ENCODE measurements at places on chromosomes 13 and 19.

- peak; percentile 26 for DNase-seq
Measured at GRCh38 chr13:38264363-38265131, 85.1 kb upstream of the UFM1 start.

DNA sequence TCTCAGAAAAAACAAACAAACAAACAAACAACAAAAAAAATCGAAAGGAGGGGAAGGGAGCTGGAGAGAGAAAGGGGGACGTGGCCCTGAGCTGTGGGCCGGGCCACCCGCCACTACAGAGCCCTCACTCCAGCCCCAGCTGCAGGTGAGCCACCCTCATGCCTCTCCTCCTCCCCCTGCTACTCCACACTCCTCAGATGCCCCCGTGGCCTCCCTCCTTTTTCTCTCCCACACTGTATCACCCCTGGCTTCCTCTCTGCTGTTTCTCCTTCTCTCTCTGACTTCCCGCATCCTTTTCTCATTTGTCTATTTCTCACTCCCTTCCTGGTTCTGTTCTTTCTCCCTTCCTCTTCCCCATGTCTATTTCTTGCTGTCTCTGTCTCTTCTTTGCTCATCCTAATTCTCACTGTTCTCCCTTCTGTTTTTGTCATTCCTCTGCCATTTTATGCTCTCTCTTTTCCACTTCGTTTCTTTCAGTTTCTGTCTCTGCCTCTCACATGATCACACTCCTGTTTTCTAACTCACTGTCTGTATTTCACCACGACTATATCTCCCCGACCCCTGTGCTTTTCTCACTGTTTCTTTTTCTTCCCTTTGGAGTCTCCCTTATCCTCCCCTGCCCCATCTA is 2.7 kb downstream of the KLK2 start:
- DNase-seq: no peak

DNA sequence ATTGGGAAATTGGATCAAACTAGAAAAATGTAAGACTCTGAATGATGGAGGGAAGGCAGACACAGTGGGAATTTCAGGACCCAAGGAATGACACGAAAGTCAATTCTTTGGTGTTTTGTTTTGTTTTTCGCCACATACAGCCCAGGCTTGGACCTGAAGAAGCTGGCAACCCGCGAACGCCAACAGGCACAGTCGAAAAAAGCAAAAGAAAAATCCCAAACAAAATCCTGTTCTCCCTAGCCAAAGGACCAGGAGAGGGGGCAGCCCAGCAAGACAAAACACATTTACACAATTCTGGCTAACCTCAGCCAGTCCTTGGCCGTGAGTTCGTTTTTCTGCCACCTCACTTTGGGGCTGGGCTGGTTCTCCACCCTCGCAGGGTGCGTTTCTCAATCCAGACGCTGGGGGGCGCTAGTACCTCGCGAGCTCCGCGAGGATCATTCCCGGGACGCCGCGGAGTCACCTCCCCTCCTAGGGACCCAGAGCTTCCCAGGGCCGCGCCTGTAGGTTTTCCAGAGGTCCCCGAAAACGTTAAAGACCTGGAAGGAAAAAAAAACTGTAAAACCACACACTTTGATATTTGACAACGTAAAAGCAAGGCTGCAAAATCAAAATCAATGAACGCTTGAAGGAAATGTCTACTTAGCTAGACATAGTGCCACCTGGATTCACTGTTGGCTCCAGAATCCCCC is 34.9 kb upstream of the TPM4 start:
- DNase-seq: peak; percentile 44

GRCh38 chr19:41421314-41421713 is 5.9 kb downstream of the B3GNT8 start:
- peak; percentile 80 for DNase-seq

- no peak for DNase-seq
Measured at GRCh38 chr19:34481861-34482379, 362 bp downstream of the WTIP start.

- DNase-seq: no peak
Measured at GRCh38 chr13:53683146-53683545, 654.5 kb downstream of the OLFM4 start.

DNA sequence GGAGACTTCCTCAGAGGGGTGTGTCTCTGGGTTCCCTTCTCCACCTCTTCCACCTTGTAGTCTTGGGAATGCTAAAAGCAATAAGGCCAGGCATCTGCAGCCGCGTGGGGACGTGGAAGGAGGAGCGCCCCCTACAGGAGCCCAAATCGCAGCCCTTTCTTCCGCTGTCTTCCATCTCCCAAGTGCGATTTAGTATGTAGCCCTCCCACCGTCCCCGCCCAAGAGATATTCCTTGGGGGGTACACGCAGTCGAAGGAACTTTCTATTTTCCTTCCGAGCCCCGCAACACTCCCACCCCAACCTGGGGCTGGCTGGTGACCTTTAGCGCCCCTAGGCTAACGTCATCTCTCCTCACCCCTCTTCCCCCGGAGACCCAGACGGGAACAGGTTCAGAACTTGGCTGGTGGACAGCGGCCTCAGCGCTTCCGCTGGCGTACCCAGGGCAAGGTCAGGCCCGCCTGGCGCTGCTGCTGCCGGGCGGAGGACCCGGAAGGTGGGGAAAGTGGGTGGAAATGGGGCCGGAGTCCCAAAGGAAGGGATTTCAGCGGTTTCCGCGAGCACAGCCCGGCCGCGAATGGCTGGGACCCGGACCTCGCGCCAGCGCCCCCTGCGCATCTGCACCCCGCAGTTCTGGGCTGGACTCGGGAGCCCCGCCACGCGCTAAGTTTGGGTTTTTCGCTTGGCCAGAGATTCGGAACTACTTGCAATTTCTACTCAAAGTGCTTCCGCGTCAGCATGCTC is 2.1 kb upstream of the PCDH8 start:
- DNase-seq: peak; percentile 89

GRCh38 chr13:60282186-60282585 is 114.8 kb upstream of the TDRD3 start:
- peak; percentile 62 for DNase-seq

GRCh38 chr13:95784161-95784899 is 107.4 kb downstream of the DNAJC3 start:
- DNase-seq: no peak

DNA sequence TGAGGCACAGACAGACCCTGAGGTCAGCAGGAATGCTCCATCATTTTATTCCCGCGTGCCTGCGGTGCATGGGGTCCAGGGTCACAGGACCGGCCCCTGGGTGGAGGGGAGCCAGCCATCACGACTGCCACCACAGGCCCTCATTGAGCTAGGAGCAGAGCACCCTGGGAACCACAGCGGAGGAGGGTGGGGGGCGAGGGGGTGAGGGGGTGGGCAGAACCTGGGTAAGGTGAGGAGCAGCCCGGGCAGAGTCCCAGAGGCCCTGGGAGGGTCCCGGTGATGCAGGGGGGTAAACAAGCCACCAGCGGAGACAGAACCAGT is 1.2 kb upstream of the MADCAM1 start:
- DNase-seq: no peak

DNA sequence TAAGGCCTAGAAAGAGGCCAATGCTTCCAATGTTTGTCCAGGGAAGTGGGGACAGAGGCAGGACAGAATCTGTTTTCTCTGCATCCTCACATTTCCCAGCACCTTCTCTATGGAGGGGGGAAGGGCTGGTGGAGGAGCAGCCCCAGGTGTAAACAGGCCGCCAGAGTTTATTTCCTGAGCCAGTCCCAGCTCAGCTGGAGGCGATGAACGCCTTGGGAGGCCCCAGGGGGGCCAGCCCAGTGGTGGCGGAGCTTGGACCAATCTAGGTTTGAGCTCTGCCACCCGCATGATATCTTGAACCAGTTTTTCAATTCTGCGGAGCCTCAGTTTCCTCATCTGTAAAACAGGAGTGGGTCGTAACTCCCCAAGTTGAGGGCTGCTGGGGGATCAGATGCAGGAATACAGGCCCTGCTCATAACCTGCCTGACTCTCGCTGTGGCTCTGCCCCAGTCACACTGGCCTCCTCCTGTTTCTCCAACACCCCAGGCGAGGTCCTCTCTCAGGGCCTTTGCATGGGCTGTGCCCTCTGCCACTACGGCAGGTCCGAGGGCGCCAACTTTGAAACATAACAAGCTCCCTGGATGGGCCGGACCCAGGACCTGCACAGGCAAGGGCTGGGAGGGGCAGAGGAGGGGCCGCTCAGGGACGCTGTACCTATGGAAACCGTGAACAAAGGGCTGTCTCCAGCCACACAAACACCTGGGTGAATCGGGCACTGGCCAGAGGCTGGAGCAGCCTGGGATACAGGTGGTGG is 1.1 kb downstream of the TNFAIP8L1 start:
- DNase-seq: peak; percentile 41

GRCh38 chr13:28100150-28101121 is at the start of gene FLT3:
Gene FLT3, minus strand, starts transcription at chr13:28100576. Its CDS starts 66 bp downstream, at chr13:28100510.
- peak; percentile 14 for DNase-seq

DNA sequence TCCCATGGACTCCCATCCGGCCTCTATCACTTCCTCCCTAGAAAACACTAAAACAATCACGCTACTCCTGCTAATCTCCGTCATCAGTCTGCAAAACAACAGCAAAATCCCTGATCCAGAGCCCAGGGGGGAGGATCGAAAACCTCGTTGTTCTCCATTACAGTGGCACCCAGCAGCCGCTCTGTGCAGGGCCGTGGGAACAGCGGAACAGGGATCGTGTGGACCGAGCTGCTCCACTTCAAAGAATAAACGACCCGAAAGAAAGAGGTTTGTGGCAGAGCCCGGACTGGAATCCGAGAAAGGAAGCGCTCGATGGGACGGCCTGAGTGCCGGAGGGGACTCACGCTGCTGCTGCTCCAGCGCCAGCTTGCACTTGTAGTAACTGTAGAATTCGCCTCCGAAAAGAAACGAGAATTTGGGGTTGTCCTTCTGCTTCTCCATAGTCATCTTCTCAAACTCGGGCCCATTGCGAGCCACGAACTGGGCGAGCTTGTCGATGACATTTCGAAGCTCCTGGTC is 652 bp downstream of the CHERP start:
- peak; percentile 36 for DNase-seq

DNA sequence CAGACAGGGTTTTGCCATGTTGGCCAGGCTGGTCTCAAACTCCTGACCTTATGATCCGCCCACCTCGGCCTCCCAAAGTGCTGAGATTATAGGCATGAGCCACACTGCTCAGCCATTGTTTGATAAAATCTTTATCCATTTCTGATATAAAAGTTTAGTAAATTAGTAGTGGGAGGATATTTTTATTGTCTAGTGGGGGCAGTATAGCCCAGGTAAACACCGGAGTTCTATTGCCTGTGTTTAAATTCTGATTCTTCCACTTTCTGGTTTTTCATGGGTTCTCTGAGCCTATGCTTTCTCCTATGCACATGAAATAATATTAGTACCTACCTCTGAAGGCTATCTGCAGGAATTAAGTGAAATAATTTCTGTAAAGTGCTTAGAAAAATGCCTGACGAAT is 20.1 kb upstream of the ARHGEF18 start:
- DNase-seq: no peak

DNA sequence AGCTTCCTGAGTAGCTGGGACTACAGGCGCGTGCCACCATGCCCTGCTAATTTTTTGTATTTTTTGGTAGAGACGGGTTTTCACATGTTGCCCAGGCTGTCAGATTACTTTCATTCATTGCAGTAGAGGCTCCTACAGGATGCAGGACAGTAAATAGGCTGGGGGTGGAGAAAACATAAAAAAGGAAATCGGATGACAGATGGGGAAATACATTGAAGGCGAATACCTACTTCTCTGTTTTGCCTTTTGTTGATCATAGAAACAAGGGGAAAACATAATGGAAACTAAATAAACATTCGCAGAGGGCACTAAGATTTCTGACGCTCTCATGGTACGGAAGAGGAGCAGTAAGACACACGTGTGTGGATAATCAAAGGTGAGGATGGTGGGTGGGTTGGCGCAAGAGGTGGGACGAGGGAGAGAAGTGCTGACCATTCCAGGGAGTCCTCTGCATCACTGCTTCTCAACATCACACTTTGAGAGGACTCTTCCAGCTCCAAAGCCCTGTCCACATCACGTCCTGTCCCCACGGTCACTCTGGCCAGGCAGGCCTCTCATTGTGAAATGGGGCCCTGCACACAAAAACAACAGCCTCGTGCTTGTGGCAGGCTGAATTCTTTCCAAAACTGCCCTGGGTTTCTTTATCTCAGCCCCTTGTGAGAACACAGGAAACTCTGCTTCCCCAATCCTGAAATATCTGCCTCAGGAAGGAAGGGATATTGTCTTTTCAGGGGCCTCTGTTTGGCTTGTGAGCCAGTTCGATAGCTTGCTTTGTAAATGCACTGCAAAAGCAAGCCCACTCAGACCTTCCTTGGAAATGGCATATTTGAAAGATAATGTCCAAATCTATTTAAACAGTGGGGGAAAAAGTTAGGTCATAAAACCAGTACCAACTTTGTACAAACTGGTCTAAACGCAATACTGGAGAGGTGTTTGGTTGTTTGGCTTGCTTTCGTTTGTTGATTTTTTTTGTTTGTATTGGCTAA is 188.5 kb downstream of the FOXO1 start:
- DNase-seq: no peak

GRCh38 chr13:110023729-110024644 is 237.6 kb upstream of the IRS2 start:
- peak; percentile 89 for DNase-seq

GRCh38 chr13:101449790-101450748 is 2.4 kb upstream of the ITGBL1 start:
- DNase-seq: no peak

DNA sequence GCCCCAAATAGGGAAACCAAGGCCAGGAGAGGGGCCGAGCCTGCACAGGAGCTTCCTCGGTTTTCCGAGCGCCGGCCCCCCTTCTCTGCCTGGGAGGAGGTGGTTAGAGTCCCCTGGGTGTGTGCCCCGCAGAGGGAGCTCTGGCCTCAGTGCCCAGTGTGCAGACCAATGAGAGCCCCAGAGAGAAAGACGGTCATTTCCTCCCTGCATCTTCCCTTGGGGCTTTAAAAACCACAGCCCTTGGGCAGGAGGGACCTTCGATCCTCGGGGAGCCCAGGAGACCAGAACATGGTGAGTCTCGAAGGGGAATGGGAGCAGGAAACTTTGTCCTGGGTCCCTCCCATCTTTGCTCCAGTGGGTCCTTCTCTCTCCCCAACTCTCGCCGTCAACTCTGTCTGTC is at the start of gene C5AR1:
C5AR1 (plus strand) TSS at position 254 of the 400 bp plus-strand sequence; CDS start at position 289, 35 bp downstream.
- no peak for DNase-seq

GRCh38 chr13:110027470-110028240 is 241.3 kb upstream of the IRS2 start:
- DNase-seq: no peak

DNA sequence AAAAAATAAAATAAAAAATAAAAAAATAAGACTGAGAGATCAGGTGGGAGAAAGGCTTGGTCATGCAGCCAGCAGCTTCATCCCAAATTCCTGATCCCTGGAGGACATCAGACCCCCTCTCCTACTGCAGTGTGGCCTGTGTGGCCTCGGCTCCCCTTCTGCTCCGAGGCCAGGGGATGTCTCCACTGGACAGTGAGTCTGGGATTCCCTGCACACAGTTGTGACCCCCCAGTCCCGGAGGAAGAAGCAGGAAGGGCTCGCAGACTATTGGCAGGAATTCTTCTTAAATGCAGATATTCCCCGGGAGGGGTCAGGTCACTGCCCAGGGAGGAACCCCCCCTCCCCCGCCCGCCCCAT is 41.9 kb downstream of the ZNF627 start:
- DNase-seq: no peak

DNA sequence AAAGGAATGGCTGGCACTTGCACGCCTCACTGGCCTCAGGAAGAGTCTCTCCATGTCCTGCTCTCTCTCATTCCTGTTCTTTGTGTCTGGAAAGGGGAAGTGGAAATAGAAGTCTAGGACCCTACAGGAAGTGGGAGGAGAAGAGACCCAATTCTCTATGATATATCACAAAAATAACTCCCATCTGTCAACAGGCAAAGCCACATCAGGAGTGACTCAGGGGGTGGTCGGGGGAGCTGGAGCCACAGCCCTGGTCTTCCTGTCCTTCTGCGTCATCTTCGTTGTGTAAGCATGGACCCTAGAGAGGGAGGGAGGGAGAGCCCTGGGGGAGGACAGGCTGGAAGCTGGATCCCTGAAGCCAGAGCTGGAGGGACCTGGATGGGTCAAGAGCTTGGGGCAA is 3.0 kb downstream of the SIGLEC9 start:
- DNase-seq: no peak

GRCh38 chr13:41694545-41695301 is 237.4 kb downstream of the RGCC start:
- DNase-seq: peak; percentile 5

All from NCI-H1417 (cell line).